Left lung (tissue), 14 donors: ENCODE measurements at places on chromosomes 16 and 17. TPM values are rescaled to one million over a fixed set of nuclear protein-coding genes. Genes with fewer than 3 reads are reported as not detected.

The TBX2 gene
- 176 TPM for polyA plus RNA-seq

The SLC16A11 gene
- 1.5 TPM for polyA plus RNA-seq

The LDAF1 gene
- 47.9 TPM for polyA plus RNA-seq

The TMC5 gene
- polyA plus RNA-seq, result 4.1 TPM

The RDM1 gene
- 2.3 TPM for polyA plus RNA-seq

The EFNB3 gene
- polyA plus RNA-seq, result 33.2 TPM

- no peak for DNase-seq
These were observed 396.6 kb downstream of the CPPED1 start for GRCh38 chr16:12406926-12407690.

DNA sequence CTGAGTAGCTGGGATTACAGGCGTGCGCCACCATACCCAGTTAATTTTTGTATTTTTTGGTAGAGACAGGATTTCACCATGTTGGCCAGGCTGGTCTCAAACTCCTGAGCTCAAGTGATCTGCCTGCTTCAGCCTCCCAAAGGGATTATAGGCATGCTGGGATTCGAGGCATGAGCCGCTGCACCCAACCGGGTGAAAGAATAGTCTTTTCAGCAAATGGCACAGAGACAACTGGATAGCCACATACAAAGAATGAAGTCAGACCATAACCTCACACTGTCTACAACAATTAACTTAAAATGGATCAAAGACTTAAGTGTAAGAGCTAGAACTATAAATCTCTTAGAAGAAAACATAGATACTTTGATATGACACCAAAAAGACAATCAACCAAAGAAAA is 67.6 kb downstream of the TBC1D16 start:
- DNase-seq, result peak; percentile 10

DNA sequence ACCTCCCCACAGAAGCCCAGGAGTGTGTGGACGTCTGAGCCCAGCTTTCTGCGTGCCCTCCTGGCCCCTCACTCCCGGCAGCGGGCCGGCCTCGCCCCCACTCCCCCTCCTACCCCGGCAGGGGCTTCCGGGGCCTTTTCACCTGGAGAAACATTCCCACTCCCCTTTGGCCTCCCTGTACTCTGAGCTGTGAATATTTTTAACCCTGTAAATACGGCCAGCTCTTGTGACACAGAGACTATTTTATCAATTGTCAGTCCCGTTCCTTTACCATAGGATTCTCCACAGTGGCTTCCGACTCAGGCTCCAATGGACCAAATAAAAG is 5.9 kb upstream of the PRR35 start:
- no peak for DNase-seq

DNA sequence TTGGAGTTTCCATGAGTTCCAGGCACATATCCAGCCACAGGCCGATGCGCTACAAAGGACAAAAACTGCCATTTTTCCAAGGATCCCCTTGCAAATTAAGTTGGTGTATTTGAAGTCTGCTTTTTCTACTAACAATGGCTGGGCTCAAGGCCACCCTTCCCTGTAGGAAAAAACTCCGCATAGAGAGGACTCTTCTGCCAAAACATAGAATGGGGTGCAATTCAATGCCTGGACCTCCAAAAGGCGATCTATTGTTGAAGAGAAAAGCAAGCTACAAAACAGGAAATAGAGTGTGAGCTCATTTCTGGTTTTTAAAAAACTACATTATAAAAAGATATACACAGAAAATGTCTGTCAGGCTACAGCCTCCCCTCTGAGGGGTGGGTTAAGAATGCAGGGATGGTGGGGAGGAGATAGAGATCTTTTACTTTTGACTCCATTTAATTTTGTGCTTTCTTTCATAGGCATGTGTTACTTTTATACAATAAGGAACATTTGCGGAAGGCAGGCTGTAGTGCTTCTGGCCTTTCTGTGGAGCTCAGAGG is 22.9 kb upstream of the PRSS54 start:
- DNase-seq, result no peak

DNA sequence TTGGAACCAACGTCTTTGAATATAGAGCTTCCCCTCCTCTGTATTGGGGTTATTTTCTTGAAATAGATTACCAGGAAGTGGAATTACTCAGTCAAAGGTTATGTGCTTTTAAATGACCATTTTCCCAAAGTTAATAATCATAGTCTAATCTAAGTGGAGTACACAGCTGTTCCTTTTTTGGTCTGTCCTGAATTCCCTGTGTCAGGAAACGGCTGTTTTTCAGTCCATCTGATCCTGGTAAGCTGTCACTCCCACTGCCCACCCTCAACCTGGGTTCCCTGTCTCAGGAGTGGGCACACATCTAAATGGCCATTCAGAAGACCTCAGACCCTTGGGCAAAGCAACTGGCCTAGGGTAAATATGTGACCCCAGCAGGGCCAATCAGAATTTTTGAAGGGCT is 57.6 kb upstream of the KSR1 start:
- no peak for DNase-seq

- DNase-seq, result peak; percentile 47
These were observed 275.5 kb upstream of the IRX5 start for GRCh38 chr16:54655121-54655590.

DNA sequence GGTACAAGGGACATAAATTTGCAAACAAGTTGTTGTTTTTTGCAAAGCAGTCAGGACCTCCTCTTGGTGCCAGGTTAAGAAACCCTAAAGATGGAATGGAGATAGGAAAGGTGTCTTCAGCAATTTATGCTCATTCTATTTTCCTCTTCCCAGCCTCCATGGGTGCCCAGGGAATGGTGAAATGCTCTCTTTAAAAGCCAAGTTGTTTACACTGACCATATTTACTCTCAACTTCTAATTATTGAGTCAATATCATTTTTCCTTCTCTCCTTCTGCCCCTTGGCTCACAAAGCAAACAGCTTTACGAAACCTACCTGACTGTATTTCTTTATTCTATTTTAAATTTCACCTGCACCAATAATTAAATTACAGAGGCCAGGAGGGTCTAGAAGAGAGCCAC is 138.5 kb upstream of the IRX3 start:
- DNase-seq, result no peak

- peak; percentile 59 for DNase-seq
These were observed 89.9 kb upstream of the CIBAR2 start for GRCh38 chr16:85202051-85202601.

DNA sequence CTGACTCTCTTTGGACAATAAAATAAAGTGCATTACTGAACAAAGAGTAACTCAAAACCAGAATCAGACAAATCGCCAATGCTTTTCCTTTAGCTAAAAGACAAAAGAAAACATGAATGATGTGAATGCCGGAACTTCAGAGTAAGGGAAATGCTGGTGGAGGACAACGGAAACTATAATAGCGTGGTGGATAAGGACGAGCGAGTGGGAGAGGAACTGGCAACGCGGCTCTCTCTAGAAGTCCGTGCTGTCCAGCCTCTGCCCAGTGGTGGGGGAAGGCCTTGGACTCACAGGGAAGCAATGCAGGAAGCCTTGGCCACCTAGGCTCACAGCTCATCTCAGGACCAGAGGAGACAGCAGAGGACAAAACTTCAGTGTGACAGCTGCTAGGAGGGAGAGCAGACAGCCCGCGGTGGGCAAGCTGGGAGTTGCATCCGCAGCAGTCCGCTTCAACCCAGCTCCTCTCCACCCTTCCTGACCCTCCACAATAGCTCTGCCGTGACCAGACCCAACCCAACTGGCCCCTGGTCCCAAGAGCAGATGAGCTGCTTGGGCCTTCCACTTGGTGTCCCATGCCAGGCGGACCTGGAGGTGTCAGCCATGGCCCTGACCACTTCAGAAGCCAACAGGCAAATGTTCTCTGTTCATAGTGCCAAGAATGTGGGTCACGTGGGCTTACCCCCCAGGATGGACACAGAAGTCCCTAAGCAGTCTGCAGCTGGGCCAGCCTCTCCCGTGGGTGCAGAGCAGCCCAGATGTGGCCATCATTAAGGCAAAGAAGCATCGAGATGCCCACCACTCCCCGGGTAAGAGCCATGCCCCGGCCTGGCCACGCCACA is 5.3 kb upstream of the FAAP100 start:
- DNase-seq, result no peak

DNA sequence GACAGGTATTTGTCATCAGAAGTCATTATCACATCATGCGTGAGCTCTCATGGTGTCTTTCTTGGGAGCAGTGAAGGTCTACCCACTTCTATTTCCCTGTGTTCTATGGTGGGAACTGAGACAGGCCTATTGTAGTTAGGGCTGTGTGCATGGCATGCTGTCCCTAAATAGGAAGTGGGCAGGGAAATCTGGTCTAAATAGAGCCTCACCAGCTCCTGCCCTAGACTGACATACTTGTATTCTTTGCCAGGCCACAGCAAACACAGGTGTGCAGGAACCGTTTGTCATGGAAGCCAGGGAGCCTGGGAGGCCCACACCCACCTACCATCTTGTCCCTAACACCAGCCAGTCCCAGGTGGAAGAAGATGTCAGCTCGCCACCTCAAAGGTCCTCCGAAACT is 10.1 kb downstream of the SLC7A6 start:
- DNase-seq, result no peak

GRCh38 chr17:51585514-51586104 is 325.3 kb downstream of the UTP18 start:
- DNase-seq, result no peak
